Fibroblast of lung (primary cell): ENCODE measurements at places on chromosomes 2 and 18. TPM values are rescaled to one million over a fixed set of nuclear protein-coding genes. Genes with fewer than 3 reads are reported as not detected.

DNA sequence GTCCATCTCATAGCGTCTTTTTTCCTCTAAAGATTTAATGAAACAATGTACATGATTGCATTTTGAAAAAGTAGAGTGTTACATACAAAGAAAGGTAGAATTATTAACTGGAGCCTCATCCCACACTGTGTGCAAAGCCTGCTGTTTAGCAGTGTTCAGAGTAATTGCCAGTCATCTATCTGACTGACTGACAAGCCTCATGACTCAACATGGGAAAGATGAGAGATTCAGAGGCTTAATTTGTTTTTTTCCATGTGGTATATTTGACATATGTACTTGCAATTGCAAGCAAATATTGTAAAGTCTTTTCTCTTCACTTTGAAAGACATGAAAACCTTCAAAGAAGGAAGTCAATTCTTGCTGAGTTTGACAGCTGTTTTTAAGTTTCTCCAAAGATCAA lies 14.7 kb downstream of the PCARE start:
- DNase-seq, result no peak

DNA sequence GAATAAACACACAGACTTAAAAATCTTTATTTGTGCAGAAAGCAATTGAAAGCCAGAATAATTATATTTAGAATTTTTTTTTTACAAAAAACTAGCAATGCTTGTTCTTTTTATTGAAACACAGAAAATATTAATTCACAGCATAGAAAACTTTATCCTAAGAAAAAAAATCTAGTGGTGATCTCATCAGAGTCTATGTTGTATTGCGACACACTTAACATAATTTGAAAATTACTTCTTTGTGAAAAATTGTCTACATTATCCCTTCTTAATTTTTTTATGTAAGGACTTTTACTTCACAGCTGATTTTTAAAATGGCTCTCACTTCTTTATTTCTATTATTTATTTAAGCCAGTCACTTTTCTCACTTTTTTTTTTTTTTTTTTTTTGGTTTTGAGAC lies 103.4 kb downstream of the LDLRAD4 start:
- peak; percentile 9 for DNase-seq

GRCh38 chr2:105469781-105470180 lies 70.9 kb upstream of the FHL2 start:
- DNase-seq, result no peak

- peak; percentile 39 for DNase-seq
Observed at GRCh38 chr2:58633613-58634365, 392.7 kb upstream of the FANCL start.

Gene CYTIP
- not detected in 2 replicates for total RNA-seq

- no peak for DNase-seq
Observed at GRCh38 chr18:76923485-76924085, 101.2 kb downstream of the ZNF236 start.

GRCh38 chr2:239910404-239910803 lies 114.7 kb downstream of the NDUFA10 start:
- DNase-seq, result no peak

Gene MAL
- under 0.01 TPM in 1 of 2 replicates, not detected in the other for total RNA-seq

DNA sequence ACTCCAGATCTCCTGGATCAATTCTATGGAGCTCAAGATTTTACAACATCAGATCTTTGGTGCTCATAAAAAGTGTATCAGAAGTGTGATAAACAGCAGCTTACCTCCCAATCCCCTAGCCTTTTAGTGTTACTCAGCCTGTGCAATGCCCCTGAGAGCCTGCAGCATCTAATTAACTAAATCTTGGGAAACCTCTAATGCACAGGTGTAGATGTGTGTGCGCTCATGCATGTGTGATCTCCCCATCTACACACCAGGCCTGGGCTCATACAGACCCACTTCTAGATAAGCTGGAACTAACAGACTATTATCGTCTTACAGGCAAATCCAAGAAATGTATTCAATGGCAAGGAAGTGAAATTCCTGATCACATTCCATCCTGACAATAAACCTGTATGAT lies 7.5 kb downstream of the SUCLG1 start:
- DNase-seq, result no peak

DNA sequence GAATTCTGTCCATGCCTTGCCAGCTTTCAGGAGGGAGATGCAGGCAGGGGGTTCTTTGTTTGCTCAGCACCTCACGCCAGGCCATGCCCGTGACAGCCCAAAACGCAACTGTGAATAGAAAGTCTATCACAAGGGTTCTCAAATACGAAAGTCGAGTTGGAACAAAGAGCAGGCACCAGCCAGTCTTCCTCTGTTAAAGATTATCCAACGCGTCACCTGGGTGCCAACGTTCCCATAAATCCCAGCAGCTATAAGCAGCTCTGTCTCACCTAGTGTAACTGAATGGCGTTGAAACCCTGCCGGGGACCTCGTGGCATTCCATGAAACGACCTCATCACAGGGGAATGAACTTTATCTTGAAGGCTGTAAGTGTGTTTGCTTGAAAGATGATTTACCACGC lies 84.8 kb upstream of the GATA6 start:
- DNase-seq, result no peak
